ENCODE measurements at places on chromosomes 7 and 10. TPM values are rescaled to one million over a fixed set of nuclear protein-coding genes. Genes with fewer than 3 reads are reported as not detected.

DNA sequence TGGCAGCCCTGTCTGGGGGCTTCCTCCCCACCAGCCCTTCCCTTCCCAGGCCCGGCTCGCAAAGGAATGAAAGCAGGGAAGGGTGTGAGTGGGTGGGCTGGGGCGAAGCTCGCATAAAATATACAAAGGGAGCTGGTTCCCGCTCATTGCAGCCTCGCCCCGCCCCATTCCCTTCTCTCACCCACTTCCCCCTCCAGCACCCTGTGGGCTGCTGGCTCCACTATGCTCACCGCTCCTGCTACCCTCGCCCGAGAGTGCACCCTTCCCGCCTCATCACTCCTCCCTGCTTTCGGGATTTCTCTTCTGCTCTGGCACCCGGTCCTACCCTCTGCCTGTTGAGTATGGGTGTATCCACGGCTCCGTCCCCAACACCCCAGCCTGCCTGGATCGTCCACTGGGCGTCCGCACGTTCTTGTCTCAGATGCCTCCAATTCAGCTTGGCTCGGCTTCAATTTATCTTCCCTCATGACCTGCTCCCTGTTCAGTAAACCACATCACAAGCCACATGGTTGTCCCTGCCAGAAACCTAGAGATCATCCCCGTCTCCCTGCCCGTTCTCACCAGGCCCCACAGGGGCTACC, 14.4 kb upstream of the TTYH3 start:
- no peak for DNase-seq
- no peak overlapping the region for H3K4me3 ChIP-seq
- no peaks in the 10 kb centered on the region for H3K4me1 ChIP-seq
- peaks cover 8% of the 10 kb centered on the region for H3K27me3 ChIP-seq
- no peak overlapping the region for H3K27ac ChIP-seq

GRCh38 chr10:45653454-45653853, 19.1 kb downstream of the ZFAND4 start:
- H3K27ac ChIP-seq = no peak overlapping the region
- H3K27me3 ChIP-seq = no peaks in the 10 kb centered on the region
- no peak overlapping the region for H3K4me3 ChIP-seq
- peaks cover 36% of the 10 kb centered on the region for H3K36me3 ChIP-seq

SLC13A1 gene
- total RNA-seq = not detected

OR2A7 gene
- 3.0 TPM for total RNA-seq

EIF5AL1 gene
- 1.2 TPM for total RNA-seq

RNLS gene
- 2.2 TPM for total RNA-seq

DNA sequence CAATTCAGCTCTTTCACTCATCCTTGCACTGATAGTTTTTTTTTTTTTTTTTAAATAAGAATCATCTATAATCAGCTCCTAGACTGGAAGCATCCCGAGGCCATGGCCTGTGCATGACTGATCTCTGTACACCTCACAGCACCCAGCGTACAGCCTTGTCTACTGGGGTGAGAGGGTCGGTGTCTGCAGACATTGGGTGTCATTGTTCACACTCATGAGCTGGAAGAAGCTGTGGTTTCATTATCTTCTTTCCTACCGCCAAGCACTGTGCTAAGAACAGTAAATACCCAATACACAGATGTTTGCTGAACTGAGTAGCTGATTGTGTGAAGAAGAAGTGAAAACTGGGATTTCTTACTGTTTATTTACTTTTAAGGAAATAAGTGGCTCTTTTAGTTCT, 123.6 kb downstream of the CLEC2L start:
- H3K27ac ChIP-seq = no peak overlapping the region
- no peaks in the 10 kb centered on the region for H3K27me3 ChIP-seq

DNA sequence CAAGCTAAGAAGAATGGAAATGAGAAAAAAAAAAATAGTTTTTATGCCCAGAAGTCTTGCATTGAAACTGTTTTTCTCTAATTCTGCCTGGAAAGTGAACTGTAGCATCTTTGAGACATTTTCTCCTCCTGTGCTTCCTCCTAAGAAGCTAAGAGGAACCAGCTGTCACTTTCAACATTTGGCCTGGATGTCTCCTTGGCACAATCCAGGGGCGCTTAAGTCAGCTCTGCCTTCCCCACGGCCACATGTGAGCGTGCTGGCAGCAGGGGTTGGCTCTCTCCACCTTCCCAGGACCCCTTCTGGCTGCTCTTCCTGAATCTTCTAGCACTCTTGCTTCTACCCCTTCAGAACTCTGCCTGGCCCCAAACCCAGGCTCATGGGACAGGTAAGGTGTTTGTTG, 289.6 kb upstream of the ADARB2 start:
- H3K4me1 ChIP-seq = no peaks in the 10 kb centered on the region
- H3K36me3 ChIP-seq = no peaks in the 10 kb centered on the region
- H3K27ac ChIP-seq = no peak overlapping the region
- no peak overlapping the region for H3K4me3 ChIP-seq

MYH16 gene
- total RNA-seq = not detected

PIK3AP1 gene
- 6.6 TPM for total RNA-seq

GRCh38 chr7:152956006-152956405, 196.5 kb downstream of the ACTR3B start:
- no peak for DNase-seq
- H3K4me3 ChIP-seq = no peak overlapping the region
- no peaks in the 10 kb centered on the region for H3K4me1 ChIP-seq
- H3K27me3 ChIP-seq = no peaks in the 10 kb centered on the region
- H3K36me3 ChIP-seq = no peaks in the 10 kb centered on the region
- H3K27ac ChIP-seq = no peak overlapping the region

FAM200A gene
- total RNA-seq = 5.0 TPM

THAP5 gene
- total RNA-seq = 28.8 TPM

DNA sequence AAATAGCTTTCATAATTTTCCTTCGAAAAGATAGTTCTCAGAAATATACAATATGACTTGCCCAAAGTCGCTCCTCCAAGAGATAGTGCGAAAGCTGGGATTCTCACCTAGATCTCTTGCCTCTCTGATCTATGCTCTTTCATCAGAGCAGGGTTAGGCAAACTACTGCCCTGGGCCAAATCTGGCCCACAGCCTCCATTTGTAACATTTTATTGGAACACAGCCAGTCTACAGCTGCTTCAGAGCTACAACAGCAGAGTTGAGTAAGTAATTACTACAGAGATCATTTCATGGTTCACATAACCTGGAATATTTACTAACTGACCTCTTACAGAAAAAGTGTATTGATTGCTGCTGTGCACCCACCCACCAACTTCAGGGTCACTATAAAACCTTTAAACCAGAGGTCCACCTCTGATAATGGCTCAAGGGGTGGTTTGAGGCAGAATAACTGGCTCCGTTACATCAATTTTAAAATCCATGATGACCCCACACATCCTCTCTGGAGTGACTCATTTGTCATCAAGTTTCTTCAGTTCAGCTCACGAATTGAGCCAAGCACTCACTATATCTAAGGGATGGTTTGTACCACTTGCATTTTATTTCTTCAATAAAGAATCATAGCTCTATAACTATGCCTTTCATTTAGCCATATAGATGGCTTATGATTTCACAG, 1019.0 kb downstream of the XPNPEP1 start:
- H3K27ac ChIP-seq = no peak overlapping the region
- DNase-seq = no peak
- no peaks in the 10 kb centered on the region for H3K36me3 ChIP-seq
- no peaks in the 10 kb centered on the region for H3K27me3 ChIP-seq

DNA sequence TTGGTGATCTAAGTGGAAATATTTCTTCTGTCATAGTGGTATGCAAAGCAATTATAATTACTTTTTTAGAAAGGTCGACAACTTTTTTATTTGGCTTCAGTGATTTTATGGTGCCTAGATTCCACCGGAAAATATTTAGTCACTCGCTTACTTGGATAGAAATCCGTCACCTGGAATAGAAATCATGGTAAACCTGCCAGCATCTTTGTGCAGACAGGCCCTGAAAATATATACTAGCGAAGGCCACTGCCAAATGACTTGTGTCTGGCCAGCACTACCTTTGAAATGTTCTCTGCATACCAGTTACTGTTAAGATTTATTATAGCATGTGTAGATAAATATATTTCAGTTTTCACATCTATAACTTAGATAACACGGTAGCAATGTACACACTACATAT, 226.4 kb downstream of the AGMO start:
- H3K4me1 ChIP-seq = no peaks in the 10 kb centered on the region
- no peak overlapping the region for H3K4me3 ChIP-seq
- H3K27ac ChIP-seq = no peak overlapping the region
- H3K27me3 ChIP-seq = no peaks in the 10 kb centered on the region
- H3K36me3 ChIP-seq = no peaks in the 10 kb centered on the region
- DNase-seq = no peak

DNA sequence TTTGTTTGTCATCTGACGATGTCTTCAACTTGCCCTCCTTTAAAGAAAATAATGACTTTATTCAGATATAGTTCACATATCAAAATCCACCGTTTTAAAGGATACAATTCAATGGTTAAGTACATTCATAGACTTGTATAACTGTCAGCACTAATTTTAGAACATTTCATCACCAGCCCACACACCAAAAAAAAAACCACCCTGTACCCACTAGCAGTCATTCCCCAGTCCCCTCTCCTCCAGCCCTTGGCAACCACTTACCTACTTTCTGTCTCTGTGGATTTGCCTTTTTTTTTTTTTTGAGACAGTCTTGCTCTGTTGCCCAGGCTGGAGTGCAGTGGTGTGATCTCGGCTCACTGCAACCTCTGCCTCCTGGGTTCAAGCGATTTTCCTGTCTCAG, 5.3 kb upstream of the HILPDA start:
- H3K4me1 ChIP-seq = peaks cover 22% of the 10 kb centered on the region
- no peak for DNase-seq
- no peak overlapping the region for H3K4me3 ChIP-seq
- H3K27me3 ChIP-seq = peaks cover 23% of the 10 kb centered on the region

DNA sequence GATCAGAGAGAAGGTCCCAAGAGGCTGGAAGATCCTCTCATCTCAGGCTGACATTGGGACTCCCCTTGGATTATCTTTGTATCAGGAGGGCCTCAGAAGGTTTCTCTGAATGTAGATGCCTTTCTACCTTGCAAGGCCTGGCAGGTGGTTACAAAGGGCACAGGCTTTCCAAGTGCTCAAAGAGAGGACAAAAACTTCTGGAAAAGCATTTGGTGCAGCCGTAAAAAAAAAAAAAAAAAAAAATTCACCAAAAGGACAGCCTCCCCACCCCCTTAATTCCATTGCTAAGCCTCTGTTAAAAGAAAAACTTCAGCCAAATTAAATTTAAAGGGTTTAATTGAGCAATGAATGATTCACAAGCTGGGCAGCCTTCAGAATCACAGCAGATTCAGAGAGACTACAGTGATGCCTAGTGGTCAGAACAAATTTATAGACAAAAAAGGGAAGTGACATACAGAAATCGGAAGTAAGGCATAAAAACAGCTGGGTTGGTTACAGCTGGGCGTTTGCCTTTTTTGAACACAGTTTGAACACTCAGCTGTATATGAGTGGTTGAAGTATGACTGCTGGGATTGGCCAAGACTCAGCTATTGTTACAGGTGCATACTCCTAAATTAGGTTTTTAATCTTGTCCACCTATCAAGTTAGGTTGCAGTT, 42.5 kb upstream of the LRGUK start:
- H3K27me3 ChIP-seq = no peaks in the 10 kb centered on the region
- no peaks in the 10 kb centered on the region for H3K4me1 ChIP-seq
- H3K36me3 ChIP-seq = no peaks in the 10 kb centered on the region
- DNase-seq = no peak

DNA sequence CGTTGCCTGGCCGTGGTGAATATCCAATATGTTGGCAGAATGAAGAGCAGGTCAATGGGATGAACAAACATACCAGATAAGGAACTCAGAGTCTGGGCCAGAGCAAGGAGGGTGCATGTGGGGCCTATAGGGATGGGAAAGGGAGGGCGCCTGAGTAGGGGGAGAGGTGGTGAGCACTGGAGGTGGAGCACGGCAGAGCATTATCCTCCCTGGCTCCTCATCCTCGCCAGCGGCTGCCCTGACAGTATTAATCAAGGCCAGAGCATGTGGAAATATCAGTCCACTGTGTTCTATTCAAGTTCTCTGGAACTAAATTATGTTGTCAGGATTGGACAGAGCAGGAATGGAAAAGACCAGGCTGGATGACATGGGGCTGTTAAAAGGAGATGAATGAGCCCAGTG, 254.8 kb upstream of the ZMIZ1 start:
- no peak for DNase-seq
- H3K4me1 ChIP-seq = no peaks in the 10 kb centered on the region
- peaks cover 17% of the 10 kb centered on the region for H3K27me3 ChIP-seq
- H3K4me3 ChIP-seq = no peak overlapping the region
- no peak overlapping the region for H3K27ac ChIP-seq
- no peaks in the 10 kb centered on the region for H3K36me3 ChIP-seq

PRSS37 gene
- not detected for total RNA-seq

GRCh38 chr10:551373-552252, 137.9 kb downstream of the DIP2C start:
- no peak for DNase-seq
- H3K36me3 ChIP-seq = no peaks in the 10 kb centered on the region
- H3K4me1 ChIP-seq = no peaks in the 10 kb centered on the region
- no peak overlapping the region for H3K27ac ChIP-seq
- H3K4me3 ChIP-seq = no peak overlapping the region

ARHGEF35 gene
- 6.0 TPM for total RNA-seq

- no peaks in the 10 kb centered on the region for H3K36me3 ChIP-seq
- peaks cover 7% of the 10 kb centered on the region for H3K27me3 ChIP-seq
- no peak overlapping the region for H3K4me3 ChIP-seq
- H3K27ac ChIP-seq = no peak overlapping the region
- no peak for DNase-seq
Measured at GRCh38 chr7:73363225-73364005, 35.5 kb downstream of the FKBP6 start.

- H3K27me3 ChIP-seq = no peaks in the 10 kb centered on the region
- H3K36me3 ChIP-seq = no peaks in the 10 kb centered on the region
- no peak overlapping the region for H3K27ac ChIP-seq
- DNase-seq = no peak
- no peaks in the 10 kb centered on the region for H3K4me1 ChIP-seq
Measured at GRCh38 chr7:33836797-33837355, 68.5 kb upstream of the BMPER start.

GRCh38 chr7:116671681-116672595, at the start of gene MET:
Gene MET, plus strand, starts transcription at chr7:116672196. Its CDS starts 26,889 bp downstream, at chr7:116699085.
- DNase-seq = peak; percentile 54
- H3K4me3 ChIP-seq = peak within 1 kb of the TSS; percentile 72
- peaks cover 72% of the 10 kb centered on the region for H3K27me3 ChIP-seq

DNA sequence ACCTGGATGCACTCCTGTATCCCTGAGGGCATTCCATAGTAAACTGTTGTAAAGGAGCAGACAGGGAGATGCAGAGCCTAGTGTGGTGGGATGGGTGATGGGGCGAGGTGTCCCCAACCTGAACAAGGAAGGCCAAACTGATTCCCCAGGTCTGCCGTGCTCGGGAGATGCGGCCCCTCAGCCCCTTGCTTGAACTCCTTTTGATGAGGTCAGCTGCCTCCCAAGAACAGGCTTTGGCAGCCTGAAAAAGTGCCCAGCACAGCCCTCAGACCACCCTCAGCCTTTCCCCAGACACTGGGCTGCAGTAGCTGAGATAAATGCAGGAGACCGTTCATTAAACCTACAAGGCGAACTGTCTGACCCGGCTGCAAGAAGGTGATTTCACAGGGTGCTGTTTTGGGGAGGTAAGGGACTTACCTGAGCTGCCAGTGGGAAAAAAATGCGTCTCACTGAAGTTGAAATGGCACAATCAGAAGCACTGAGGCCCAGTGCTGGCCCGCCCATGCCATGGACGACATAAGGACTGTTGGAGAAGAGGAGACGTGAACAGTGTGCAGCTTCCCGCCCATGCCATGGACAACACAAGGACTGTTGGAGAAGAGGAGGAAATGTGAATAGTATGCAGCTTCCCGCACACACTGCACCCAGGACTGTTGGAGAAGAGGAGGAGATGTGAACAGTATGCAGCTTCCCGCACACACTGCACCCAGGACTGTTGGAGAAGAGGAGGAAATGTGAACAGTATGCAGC, 148.4 kb upstream of the FAM20C start:
- H3K4me1 ChIP-seq = no peaks in the 10 kb centered on the region
- no peak overlapping the region for H3K27ac ChIP-seq
- H3K4me3 ChIP-seq = no peak overlapping the region
- H3K27me3 ChIP-seq = peaks cover 3% of the 10 kb centered on the region
